ENCODE measurements at places on chromosomes 5 and 9.

DNA sequence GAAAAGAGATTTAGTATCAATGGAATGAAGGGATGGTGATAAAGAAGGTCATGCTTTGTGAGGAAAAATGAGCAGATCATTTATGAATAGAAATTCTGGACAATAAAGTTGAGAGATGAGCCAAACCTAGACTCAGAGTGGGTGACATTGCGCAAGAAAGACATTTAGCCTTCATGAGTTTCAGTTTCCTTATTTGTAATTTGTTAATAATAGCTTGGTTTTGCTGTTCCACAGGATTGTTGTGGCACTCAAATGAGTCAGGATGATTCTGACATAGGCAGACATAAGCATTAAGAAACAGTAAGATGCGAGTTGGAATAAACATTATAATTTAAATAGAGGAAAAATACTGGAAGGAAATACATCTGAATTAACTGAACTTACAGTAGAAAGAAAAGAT lies 34.8 kb downstream of the ITGA2 start:
- no peak for DNase-seq

- no peak for DNase-seq
Observed at GRCh38 chr5:81181576-81182316, 51.4 kb upstream of the CKMT2 start.

DNA sequence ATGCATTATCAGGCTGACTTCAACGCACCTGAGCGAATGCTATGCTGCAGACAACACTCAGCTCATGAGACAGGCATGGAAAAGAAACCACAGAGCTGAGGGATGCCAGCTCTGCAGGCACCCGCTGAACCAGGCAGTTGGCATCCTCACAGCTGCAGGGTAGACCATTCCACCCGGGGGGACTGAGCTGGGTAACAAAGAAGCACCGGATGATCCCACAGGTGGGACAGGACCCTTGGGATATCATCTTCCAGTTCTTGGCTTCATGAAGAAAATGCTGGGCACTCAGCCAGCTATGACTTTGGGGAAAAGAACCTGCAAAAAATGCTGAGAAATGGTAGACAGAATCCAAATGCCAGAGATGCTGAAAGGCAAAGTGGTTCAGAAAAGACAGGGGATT lies 9.6 kb downstream of the EPB41L4B start:
- no peak for DNase-seq

DNA sequence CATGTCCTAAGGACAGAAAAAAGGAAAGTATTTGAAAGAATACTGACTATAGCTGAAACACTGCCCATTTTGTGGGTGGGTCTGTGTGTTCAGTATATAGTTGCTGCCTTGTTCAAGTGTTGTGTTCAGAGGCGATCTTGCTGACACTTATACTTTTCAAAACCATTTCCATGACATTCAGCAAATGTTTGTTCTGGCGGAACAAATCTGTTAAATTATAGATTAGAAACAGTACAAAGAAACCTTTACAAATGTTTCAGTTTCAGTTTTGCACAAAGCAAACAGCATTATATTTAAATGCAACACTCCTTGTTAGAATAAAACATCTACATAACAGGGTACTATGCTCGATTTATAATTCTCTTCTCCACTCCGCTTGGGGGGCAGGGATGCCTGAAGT lies 2276.3 kb downstream of the MAT2B start:
- no peak for DNase-seq

GRCh38 chr9:135167849-135168655 lies 80.6 kb downstream of the OLFM1 start:
- no peak for DNase-seq

DNA sequence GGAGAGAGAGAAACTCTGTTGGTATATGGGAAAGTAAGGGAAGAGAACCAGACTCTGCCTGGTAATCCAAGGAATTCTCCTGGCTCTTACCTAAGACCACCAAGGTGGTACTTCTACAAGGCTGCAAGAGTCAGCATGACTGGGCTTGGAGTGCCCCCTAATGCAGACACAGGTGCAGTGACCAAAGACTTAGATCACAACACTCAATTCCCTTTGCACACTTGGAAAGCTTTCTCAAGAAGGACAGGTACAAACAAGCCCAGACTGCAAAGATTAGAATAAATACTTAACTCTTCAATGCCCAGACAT lies 25.2 kb downstream of the UGT3A2 start:
- DNase-seq, result no peak

DNA sequence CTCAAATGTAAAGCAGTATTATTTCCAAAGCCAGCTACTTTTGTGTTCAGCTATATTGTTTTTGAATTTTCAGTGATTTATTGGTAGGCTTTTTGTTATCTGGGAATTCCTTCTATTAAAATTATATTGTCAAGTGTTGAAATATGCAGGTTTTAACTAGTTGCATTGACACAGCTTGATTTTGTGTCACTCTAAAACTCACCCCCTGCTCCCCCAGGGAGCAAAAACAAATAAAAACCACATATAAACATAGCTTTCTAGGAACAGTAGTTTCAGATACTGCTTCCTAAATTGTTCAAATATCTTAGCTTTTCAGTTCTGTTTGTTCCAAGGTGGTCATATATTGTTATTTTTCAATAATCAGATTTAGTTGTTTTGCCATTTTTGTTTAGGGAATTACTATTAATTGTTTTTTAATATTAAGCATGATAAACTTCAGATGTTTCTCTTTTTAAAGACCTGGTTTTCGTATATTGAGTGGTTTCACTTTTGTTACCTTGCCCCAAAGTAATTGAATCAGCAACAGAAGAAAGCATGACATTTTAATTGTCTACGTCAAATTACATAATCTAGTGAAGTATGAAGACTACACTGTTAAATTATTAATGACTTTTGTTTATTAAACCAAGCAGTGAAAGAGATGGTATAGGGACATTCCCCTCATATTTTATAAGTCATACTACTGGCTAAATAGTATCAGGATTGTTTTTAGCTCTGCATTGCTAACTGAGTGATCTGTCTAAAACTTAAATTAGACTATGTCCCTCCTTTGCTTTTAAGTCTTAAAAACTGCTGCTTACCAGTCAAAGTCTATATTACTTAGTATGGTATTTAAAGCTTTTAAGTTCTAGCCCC lies 43.4 kb downstream of the ERBIN start:
- DNase-seq, result no peak

DNA sequence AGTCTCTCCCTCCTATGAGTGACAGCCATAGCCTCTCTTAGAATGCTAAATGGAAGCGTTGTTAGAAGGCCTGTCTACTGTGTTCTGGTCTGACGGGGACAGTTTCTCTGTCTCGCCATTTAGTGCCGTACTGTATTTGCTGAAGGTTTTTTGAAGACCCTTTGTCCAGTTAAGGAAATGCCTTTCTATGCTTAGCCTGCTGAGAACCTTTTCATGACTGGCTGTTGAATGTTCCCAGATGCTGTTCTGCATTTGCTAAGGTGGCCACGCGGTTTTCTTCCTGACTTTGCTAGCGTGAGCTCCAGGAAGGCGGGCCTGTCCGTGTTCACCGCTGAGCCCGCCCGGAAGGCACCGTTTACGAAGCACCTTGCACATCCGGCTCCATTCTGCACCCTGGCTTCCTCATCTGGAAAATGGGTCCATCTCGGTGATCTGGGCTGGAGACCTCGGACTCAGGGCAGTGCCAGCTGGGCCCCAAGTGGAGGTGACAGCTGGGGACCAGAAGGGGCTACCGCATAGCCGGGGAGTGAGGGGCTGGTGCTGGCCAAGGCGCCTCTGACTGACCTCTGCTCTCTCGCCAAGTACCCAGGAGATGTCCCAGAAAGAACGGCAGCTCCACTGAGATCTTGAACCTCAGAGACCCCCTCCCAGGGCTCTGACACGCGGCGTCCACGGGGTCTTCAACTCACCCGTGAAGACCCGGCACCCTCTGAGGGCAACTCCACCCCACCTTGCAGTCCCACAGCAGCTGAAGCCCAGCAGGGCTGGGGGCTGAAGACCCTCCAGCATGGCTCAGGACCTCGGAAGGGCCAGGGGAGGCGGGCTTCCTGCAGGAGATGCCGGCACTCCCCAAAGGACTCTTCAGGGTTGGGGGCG lies 52.5 kb upstream of the NKD2 start:
- no peak for DNase-seq

DNA sequence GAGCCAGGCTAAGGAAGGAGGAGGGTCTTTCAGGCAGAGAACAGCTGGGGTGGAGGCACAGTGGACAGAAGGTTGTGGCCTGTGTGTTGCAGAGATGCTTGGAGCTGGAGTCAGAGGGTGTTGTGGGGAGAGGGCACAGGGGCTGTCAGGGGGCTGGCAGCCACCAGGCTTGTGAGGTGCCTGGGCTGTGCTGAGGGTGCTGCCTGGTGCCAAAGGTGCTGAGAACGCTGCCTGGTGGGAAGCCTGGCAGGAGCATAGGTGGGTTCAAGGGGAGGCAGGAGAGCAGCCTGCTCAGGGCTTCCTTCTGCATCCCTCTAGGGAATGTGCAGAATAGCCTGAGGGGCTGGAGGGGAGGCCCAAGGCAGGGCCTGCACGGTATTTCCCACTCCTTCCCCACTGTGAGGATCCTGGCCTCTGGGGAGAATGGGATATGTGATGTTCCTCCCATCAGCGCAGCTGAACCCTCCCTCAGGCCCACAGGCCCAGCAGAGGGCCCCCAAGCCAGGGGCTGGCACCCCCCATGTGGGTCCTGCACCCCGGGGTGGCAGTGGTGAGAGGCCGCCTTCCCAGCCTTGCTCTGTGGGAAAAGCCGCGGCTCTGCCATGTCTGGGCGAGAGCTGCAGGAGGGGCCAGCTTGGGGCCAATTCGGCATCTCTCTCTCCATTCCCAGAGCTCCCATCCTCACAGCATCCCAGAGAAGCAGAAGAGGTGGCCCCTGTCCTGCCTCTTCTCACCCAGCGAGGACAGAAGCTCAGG lies 76.3 kb downstream of the CACNA1B start:
- DNase-seq, result no peak
